HepG2 (cell line): ENCODE measurements at places on chromosomes 6 and 20.

- H3K36me3 ChIP-seq = no peaks in the 10 kb centered on the region
- no peak for DNase-seq
These were observed 130.0 kb downstream of the AGPAT4 start for GRCh38 chr6:161143663-161144430.

- H3K36me3 ChIP-seq = no peaks in the 10 kb centered on the region
- H3K27me3 ChIP-seq = no peaks in the 10 kb centered on the region
- no peak for DNase-seq
- H3K27ac ChIP-seq = no peak overlapping the region
- no peak overlapping the region for H3K4me3 ChIP-seq
- peaks cover 10% of the 10 kb centered on the region for H3K4me1 ChIP-seq
These were observed 101.5 kb upstream of the MARCKS start for GRCh38 chr6:113755449-113756289.

DNA sequence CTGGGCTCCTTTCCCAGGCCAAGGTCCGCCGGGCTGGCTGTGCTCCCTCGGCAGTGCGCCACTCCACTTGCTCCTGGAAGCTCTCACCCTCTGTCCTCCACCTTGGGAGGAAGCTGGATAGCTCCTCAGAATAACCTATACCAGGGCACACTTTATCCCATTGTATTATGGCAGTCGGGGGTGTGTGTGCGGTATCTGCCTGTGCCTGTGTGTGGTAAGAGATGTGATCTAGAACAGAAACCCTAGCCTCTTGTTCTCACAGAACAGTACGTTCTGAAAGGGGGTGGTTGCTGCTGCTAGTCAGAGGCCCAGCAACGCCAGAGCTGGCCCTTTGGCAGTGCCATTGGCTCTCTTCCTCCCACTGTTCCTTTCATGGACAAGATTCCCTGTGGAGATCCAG lies 168.4 kb downstream of the TBXT start:
- H3K27ac ChIP-seq = no peak overlapping the region
- no peak for DNase-seq
- no peaks in the 10 kb centered on the region for H3K4me1 ChIP-seq
- peaks cover 3% of the 10 kb centered on the region; the same call in 1 of the 2 replicates for H3K27me3 ChIP-seq
- no peaks in the 10 kb centered on the region for H3K36me3 ChIP-seq

DNA sequence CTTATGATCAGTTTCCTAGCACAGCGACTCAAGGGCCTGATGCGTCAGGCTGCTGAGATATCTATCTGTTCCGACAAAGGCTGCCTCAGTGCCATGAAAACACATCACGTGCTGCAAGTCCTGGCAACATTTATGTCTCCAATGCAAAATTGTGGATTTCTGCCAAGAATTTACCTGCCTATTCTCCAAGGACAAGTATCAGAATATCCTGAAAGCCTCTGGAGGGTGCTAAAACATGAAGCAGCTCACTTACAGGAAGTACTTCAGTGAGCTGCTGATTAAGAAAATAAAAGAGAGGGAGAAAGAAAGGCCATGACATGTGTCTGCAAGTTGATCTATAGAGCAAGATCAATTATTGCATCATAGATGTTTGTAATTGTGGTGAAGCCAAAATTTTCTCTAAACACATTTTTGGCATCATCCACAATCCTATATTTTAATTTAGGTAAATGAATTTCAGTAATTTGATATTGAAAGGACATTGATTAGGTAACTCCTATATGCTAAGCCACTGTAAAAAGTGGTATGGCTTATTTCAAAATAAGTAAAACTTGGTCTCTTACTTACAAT lies 25.8 kb upstream of the TPBG start:
- no peak overlapping the region for H3K4me3 ChIP-seq
- H3K4me1 ChIP-seq = no peaks in the 10 kb centered on the region

DNA sequence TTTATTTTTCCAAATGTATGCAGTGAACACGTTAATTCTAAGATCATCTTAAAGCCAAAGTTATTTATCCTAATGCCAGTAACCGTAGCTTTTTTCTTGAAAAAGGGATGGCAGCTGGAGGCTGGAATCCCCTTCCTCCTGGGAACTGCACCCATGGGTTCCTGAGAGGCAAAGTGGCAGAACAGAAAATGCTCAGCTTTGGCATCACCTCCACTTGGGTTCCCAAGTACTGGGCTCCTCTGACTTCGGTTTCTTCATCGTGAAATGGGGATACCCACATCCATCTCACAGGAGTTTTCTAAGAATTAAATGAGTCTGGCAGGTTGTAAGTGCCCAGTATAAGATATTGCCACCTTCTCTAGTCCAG lies 6.2 kb upstream of the DDX43 start:
- no peak for DNase-seq
- H3K27me3 ChIP-seq = no peaks in the 10 kb centered on the region; the same call in none of the 2 replicates
- peak overlapping the region; percentile 62 for H3K4me3 ChIP-seq
- H3K36me3 ChIP-seq = no peaks in the 10 kb centered on the region
- H3K4me1 ChIP-seq = 0 out of 2 replicates have a peak, but pooled peaks cover 6% of the 10 kb centered on the region

- H3K4me3 ChIP-seq = no peak overlapping the region
- H3K27me3 ChIP-seq = peaks cover 1% of the 10 kb centered on the region; the same call in 1 of the 2 replicates
- DNase-seq = no peak
- H3K4me1 ChIP-seq = peaks cover 18% of the 10 kb centered on the region
These were observed 9.1 kb downstream of the OCSTAMP start for GRCh38 chr20:46541229-46541935.

DNA sequence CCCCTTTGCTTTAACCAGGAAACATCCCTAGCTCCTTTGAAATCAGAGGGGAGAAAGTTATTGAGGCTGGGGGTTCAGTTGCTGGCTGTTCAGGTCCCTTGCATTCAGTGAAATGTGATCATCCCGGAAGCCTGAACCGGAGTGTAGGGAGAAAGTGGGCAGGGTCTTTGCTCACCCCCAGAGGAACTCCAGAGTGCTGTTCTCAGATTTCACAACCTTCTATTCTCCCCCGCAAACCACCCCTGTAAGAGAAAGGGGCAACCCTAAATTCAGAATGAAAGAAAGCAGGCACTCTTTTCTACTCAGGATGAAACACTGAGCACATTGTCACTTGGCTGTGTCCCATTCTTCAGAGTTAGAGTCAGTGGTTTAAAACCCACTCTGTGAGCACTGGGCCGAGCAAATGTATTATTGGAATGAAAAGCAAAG lies 139.8 kb downstream of the KHDC1L start:
- no peak overlapping the region for H3K27ac ChIP-seq
- no peaks in the 10 kb centered on the region for H3K27me3 ChIP-seq
- no peak for DNase-seq
- H3K36me3 ChIP-seq = no peaks in the 10 kb centered on the region
- H3K4me1 ChIP-seq = no peaks in the 10 kb centered on the region
- H3K4me3 ChIP-seq = no peak overlapping the region

DNA sequence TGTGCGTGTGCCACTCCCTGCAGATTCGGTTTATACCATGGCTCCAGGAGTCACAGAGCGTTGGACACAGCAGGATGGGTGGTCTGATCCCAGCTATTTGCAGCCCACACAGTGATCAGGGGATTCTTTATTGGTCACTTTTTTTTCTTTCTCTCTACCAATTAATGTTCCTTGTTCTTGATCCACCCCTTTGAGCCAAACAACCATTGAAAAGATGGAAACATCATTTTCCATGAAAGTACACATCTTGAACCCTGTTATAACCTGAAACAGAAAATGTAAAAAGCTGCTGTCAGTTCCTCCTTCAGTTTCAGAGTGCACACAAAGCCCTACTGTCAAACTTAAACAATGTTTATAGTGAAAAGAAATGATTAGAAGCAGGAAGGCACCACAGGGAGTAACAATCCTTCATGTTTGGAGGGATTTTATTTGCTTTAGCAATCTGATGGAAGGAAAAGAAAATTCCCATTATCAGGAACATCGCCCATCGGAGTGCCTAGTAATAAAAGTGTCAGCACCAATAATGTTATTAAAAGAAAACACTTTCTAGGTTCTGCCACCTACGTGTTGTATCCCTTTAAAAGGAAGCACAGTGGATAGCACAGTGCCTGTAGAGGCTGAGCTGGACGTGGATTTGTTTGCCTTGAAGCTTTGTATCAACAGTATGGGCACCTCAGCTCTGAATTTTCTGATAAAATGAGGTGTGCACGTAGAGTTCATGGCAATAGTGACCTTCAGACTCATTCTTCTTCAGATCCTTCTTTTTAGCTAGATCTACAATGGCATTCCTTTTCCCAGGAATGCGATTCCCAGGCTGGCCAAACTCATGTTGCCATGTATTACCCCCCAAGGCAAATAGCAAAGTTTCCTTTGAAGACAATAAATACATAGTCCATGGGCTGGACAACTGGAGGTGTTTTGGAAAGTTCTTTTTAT lies 16.1 kb upstream of the THBD start:
- no peaks in the 10 kb centered on the region for H3K36me3 ChIP-seq
- no peak overlapping the region for H3K27ac ChIP-seq
- no peaks in the 10 kb centered on the region for H3K27me3 ChIP-seq
- peaks cover 9% of the 10 kb centered on the region for H3K4me1 ChIP-seq

DNA sequence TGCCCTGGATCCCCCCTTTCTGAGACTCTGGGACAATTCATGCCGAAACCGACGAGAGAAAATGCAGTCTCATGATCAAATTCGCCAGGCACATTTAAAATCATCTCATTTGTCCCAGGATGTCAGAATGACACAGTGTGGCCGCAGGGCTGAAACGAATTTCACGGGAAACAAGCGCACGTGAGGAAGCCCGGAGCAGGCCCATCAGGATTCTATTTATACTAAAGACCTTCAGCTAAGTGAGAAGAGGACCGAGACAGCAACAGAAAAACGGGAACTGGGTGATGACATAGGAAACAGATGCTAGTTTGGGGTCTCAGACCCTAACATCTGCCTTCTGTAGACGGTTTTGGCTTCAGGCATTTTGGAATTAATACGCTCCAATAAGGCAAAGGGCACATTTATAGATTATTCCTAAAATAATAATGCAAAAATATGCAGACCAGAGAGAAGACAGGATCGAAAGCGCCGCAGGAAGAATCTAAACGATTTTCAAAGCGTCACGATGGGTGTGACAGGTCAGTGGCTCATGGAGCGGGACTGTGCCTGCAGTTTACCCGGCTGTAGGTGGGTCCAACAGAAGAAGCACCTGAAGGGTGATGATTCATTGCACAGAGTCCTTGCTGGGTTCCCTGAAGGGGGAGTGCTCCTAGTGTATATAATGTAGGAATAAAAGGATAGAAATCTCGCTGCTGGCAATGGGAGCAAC lies 80.8 kb upstream of the MPC1 start:
- no peaks in the 10 kb centered on the region for H3K4me1 ChIP-seq
- peaks cover 85% of the 10 kb centered on the region for H3K27me3 ChIP-seq
- H3K27ac ChIP-seq = no peak overlapping the region
